Stimulated activated CD8-positive, alpha-beta memory T cell treated with anti-CD3 and anti-CD28 coated beads, Interleukin-2, amount 100 ng/mL, for 1 hour (primary cell): ENCODE measurements at places on chromosomes 4 and X.

DNA sequence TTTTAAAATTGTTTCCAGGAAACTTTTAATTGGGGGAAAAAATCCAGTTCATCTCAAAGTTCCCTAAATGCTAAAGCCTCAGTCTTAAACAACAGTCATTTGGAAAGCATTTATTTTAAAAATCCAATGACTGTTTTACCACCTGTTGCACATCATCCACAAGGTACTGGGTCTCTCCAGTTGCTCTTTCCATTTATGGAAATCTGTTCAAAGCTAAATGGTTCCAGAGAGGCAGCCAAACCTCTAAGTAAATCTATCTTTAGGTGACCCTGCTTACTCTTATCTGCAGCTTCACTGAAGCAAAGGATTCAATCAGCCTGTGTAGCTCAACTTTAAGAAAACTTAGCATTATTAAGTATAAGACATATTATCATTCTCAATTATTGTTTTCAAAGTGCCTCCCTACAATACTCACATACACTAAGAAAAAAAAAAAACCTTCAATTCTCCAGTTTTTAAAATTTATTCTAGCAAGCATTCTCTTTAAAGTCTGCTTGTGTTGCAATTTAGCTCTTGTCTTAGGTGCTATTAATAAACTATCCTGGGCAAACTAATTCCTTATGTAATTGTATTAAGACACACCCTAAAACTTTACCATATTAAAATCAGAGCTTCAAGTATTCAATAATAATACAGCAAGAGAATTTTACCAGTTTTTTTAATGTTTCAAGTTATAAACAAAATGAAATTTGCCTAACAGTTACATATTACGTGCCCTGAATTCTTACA, 60.6 kb downstream of the NOCT start:
- no peak for DNase-seq

DNA sequence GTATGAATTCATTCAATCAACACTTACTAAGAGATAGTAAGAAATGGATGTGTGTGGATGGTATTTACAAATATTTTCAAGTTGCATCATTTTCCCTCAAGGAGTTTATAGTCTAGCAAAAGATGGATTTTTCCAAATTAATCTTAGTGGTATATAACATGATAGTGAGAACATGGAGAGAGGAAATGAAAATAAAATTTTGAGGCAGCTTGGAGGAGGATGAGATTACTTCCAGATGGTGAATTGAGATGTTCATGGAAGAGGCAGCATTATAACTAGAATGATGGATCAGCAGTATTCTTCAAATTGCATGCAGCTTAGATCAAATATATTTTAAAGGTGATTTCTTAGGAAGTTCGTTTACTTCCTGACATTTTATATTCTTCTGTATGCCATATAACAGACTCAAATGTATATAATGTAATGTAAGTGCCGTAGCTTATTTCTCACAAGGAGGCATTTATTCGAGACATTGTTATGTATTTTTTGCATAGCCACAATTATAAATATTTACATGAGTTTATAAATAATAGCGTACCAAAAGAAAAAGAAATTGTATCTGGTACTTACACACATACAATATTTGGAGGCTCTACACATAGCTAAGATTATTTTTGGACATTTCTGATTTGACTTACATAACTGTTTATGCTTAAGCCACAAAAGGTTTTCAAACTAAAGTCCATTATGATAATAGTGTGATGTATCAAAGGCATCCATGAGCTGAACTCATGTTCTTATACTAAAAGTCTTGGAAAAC, 439.4 kb downstream of the SPRY1 start:
- no peak for DNase-seq

DNA sequence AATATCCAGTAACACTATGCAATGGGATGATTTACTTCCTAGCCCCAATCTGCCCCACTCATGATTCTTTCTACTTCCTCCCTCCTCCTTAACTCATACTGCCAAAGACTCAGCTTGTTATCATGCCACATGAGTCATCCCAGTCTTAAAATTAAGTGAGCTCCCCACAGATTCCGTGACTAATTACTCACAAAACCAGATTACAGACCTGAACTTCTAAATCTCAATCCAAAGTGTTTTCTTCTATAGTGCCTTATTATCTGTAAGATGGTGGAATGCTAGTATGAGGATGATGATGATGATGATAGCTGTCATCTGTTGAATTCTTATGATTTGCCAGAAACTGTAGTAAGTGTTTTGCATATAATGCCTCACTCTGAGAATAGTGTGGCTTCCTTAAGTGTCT, 27.7 kb upstream of the GPC3 start:
- DNase-seq, result no peak

- DNase-seq, result no peak
These were observed 90.5 kb downstream of the ELOVL6 start for GRCh38 chr4:110107866-110108265.

DNA sequence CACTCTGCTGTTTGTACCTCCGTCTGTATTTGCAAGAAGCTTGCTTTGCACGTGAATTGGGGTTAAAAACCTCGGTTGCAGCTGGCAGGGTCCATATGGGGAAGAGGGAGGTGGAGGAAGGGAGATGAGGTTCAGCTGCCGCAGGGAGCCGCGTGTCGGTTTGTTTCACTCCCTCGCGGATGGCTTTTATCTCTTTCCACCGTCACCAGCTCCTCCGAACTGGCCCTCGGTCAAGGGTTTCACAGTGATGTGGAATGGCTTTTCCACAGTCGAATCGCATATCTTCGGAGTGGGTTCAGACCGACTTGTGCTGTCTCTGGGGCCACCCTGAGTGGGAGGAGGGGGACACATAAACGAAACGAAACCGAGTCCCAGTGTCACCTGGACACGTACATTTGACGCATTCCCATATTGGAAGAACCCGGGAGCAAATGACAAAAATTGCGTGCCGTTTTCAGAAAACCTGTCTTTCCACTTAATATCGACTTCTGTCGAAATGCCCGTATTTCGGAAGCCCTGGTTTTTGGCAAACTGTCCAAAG, 929 bp downstream of the ZBTB33 start:
- no peak for DNase-seq

- no peak for DNase-seq
These were observed 7.6 kb downstream of the SLC25A14 start for GRCh38 chrX:130347321-130347720.

- DNase-seq, result no peak
These were observed 143.4 kb downstream of the TRIML1 start for GRCh38 chr4:188282471-188283232.
